Activated naive CD4-positive, alpha-beta T cell treated with Interleukin-2 at 50 U/mL for 16 hours (primary cell): ENCODE measurements at places on chromosomes 13 and 19.

DNA sequence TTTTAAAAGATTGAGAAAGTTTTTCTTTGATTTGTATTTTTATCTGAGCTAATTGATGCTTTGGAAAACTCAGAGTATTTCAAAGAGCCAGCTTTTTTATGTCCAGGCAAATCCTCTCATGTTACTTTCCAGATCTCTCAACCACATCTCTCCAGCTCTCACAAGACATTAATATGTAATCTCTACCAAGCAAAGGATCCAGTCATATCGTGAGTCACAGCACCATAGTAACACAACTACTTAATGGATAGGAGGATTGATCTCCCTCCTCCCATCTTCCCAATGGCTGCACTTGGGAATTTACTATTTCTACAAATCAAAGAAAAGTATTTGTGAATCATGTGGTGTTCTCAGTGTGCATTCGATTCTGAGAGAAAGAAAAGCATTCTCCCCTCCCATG lies 63.3 kb downstream of the POU4F1 start:
- DNase-seq: no peak

GRCh38 chr19:31676271-31677004 lies 327.2 kb upstream of the TSHZ3 start:
- no peak for DNase-seq

DNA sequence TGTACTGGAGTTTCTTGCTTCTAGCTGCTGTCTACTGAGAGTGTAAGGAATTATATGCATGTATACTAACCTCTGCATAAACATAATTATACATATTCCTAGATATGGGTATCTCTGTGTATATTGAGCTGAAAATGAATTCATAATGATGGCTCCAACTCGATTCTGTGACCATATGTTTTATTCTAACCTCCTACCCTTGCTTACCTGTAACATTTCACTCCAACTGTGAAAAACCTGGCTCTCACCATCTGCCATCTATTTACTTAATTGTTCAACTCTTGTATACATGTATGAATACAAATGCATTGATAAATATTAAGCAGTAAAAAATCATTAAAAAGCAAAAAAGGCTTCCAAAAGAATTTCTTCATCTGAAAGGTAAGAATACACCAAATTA lies 1729.5 kb upstream of the SPRY2 start:
- DNase-seq: no peak

DNA sequence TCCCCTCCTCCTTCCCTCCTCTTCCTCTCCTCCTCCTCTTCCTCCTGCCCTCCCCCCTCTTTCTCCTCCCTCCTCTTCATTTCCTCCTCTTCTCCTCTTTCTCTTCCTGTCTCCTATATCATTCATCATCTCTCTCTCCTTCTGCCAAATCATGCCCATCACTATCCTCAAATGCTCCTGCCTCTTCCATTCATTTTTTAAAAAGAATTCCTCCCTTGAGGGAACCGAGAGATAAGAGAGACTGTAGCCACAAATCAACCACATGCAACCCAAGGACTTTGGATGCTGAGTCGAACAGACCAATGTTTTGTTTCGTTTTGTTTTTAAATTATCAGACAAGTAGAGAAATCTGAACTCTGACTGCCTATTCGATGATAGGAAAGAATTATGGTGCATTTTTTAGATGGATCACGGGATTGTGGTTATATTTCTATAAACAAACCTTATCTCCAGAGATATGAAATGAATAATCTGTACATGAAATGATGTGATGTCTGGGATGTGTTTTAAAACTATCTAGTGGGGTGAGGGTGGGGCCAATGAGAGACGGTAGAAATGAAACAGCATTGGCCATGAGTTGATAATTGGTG lies 9.5 kb upstream of the ZNF541 start:
- no peak for DNase-seq

DNA sequence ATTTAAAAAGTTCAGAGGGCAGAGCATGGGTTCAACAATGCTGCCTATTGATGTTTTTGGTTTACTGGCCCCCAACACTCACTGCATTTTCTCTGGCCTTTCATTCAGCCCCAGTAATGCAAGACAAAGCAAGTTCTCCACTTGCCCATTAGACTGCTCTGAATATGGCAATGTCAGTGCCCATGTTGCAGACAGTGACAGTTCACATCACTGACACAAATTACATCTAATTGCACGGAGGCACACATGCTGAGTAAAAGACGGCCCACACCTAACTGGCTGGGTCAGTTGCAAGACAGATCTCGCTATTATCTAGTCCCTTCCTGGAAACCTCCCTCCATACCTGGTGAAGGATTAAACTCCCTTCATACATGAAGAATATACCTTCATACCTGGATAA lies 54.0 kb downstream of the ENOX1 start:
- DNase-seq: no peak

GRCh38 chr13:25744178-25744577 lies 307.6 kb downstream of the SHISA2 start:
- DNase-seq: no peak

GRCh38 chr13:25231517-25231916 lies 55.8 kb downstream of the MTMR6 start:
- no peak for DNase-seq

DNA sequence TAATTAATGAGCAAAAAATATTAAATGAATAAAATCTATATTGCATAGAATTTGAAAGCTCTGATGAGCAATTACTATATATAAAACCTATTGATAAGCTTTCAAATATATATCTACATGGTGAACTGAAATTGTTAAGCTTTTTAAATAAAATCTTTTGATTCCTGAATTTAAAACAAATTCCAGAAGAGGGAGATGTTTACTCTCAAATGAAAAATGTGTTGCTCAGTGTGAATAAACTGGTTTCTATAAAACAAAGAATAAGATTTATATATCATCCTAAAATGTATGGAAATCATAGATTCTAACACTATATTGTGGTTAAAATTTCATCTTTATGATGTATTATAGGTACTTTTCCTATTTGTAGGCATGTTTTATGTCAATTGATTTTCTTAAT lies 171.5 kb upstream of the SLITRK6 start:
- no peak for DNase-seq

DNA sequence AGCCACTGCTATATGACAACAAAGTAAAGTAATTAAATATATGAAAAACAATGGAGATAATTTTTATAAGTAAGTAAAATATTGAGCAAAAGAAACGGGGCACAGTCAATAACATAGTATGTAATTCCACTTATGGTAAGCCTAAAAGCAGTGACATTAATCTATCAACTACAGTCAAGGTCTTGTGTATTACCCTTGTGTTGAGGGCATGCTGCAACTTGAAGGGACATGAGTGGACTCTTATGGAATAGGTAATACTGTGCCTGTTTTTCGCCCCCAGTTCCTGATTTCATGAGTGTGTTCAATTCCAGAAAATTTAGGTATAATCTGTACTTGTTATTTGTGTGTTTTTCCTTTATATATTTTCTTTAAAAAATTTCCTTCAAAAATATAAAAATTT lies 201.3 kb upstream of the SLITRK6 start:
- DNase-seq: no peak
